Stimulated activated naive CD8-positive, alpha-beta T cell treated with anti-CD3 and anti-CD28 coated beads, Interleukin-15, amount 100 ng/mL, for 72 hours (primary cell): ENCODE measurements at places on chromosomes 16 and 17.

DNA sequence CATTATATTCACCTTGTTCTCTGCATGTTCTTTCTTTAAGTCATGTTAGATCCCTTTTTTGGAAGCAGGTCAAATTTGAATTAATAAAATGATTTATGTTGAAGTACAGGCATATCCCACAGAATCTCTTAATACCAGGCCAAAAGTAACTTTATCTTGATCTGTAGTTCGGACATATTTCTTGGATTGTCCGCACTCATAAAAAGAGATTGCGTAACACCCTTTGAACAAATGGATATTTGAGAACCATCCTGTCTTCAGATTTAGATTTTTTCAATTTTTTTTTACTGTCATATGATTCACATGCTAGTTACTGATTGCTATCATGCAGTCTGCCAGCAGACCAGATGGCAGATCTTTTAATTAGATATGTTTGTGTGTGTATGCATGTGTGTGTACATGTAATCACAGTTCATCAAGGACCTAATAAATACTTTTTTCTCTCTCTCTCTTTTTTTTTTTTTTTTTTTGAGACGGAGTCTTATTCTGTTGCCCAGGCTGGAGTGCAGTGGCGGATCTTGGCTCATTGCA is 352.6 kb downstream of the WWOX start:
- DNase-seq = no peak

DNA sequence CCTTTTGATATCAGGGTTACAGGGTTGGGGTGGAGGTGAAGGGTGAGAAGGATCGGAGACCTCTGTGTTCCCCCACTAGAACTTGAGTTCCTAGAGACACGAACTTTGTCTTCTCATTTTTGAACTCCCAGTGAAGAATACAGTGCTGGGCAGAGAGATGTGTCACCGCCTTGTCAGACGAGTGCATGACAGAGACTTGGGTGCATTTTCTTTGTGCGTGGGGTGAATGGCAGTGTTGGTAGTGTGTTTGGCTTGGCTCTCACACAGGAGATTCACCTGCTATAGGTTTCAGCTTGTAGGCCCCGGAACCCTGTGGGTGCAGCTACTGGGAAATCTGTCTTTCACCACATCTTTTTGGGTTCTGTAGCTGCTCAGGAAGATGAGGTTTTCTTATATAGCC is 40.0 kb upstream of the CCR7 start:
- peak; percentile 53 for DNase-seq

DNA sequence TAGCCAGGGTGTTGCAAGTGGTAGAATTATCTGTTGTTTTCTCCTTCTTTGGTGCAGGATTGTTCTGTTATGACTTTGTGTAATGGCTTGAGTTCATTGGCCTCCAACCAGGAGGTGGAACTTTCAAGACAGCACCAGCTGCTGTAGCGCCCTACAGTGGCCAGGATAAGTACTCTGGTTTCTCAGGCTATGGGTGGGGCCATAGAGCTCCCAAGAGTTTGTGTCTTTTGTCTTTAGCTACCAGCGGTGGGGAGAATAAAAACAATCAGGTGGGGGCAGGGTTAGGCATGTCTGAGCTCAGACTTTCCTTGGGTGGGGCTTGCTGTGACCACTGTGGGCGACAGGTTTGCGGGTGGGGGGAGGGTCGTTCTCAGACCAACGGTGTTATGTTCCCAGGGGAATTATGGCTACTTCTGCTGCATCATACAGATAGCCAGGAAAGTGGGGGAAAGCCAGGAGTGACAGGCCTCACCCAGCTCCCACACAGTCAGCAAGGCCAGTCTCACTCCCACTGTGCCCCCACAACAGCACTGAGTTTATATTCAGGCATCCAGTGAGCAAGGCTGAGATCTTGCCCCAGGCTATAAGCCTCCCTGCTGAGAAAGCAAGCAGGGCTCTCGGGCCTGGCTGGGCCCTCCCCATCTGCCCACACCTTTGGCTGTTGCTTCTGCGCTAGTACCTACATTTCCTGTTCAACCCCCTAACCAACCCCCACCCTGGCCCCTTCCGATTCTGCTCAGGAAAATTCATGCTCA is 15.4 kb downstream of the ABCA10 start:
- DNase-seq = no peak

DNA sequence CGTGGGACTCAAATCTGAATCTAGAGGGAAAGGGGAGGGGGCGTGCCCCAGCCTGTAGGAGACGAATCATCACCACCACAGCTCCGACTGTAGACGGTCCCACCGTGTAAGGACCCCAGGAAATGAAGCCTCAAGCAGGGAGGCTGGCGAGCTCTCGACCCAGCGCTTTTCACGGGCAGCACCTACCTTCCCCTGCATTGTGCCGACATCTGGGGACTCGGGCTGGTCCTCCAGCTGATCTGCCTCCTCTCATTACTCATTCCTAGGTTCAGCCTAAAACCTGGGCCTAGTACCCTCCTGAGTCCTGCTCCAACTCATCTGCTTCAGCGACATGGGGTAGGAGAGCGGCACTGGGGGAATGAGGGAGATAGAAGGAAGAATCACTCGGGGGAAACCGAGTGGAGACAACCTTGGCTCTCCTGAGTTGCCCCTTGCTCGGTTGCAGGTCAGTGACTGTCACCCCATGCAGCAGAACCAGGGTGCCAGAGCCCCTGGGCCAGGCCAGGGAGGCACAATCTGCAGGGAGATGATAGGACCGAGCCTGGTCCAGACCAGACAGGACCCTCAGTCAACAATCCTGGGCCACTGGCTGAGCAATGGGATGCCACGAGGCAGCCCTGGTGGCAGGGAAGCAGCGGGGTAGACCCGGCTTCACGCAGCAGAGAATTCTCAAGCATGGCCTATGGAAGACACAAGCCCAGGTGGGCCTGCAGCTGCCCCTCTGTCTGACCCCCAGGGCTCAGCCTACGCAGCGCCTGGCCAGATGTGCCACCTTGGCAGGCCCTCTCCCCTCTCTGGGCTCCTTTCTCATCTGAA is 833 bp upstream of the BCAR1 start:
- DNase-seq = no peak

- no peak for DNase-seq
Observed at GRCh38 chr17:11921296-11921695, 76.0 kb downstream of the ZNF18 start.

- no peak for DNase-seq
Observed at GRCh38 chr17:11805952-11806351, 191.3 kb downstream of the ZNF18 start.

- no peak for DNase-seq
Observed at GRCh38 chr17:72175787-72176515, 55.1 kb downstream of the SOX9 start.

DNA sequence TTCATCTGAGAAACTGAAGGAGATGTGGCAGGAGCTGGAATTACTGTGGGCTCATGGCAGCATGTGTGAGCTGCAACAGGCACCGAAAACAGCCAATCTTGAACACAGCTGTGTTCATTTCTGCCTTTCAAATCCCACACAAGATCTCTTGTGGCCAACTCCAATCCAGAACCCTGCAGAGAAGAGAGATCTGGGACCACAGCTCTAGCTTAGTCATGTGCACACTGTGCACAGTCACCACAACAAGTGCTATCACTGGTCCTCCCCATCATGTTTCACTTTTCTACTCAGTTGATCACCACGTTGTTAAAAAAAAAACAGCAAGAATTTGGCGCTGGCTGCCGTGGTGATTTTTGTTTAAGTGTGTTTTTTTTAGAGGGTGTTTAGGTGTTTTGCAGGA is 254.5 kb upstream of the ELAC2 start:
- no peak for DNase-seq

GRCh38 chr16:8885674-8886592 is 3.8 kb downstream of the LITAFD start:
- no peak for DNase-seq

DNA sequence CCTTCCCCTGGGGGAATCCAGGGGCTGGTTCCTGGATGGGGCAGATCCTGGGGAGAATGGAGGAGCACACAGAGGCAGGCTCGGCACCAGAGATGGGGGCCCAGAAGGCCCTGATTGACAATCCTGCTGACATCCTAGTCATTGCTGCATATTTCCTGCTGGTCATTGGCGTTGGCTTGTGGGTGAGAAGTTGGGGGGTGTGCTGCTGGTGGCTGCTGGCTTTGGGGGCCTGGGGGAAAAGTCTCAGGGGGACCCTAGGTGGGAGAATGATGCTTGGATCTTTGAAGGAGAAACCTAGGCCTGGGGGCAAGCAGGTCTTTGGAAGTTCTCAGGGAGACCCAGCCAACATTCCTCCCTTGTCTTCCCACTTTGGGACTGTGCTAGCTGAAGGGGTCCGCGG is at the start of gene SLC5A2:
Gene SLC5A2 (plus strand): TSS at position 43 of the 400 bp plus-strand sequence. CDS start 14 bp downstream, at position 57.
- no peak for DNase-seq

- no peak for DNase-seq
Observed at GRCh38 chr17:40497695-40498094, 3.7 kb downstream of the TNS4 start.

DNA sequence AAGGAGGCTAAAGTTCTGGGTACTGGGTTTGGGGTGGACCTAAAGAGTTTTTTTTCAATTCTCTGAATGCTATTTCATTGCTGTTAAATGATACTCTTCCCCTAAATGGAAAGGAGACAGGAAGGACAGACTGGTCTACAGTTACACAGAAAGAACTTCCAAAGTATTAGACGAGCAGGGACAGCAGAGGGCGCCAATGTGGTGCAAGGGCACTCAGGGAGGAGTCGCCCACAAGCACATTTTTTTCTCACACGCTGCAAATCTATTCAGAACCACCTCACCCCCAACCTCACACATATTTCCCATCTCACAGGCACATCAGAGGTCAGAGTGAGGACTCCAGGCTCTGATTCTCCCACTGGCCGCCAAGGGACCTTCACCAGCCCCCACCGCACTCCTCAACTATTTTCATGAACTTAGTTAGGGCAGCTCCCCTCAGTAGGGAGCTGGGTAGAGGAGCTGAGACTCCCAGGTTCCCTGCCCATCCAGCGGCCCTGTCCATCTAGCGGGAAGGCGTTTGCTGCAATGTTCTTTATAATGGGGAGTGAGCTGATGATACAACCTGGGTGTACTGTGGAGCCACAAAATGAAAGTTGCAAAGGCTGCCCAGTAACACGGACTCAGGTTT is 6.8 kb upstream of the CA4 start:
- DNase-seq = peak; percentile 74

DNA sequence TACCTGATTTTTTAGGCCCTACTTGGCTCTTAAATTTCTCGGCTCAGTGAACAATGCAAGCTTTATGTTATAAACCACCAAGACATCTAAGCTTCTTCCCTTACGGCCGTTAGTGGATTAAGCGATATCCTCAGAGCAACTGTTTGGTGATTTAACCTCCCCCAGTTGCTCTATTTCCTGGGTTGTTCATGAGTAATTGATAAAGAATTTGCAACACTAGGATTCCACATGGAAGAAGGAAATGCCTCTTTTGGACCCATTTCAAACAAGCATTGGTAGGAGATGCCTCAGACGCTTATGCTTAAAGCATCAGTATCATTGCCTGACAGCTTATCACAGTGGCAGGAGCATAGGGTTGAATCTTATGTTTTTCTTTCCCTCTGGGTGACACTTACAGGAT is 65.3 kb downstream of the RBFOX1 start:
- DNase-seq = no peak
